ENCODE measurements at places on chromosomes 3 and 15. TPM values are rescaled to one million over a fixed set of nuclear protein-coding genes. Genes with fewer than 3 reads are reported as not detected.
A peak's percentile ranks its signal among the peaks of the same experiment; 100 is the strongest.

DNA sequence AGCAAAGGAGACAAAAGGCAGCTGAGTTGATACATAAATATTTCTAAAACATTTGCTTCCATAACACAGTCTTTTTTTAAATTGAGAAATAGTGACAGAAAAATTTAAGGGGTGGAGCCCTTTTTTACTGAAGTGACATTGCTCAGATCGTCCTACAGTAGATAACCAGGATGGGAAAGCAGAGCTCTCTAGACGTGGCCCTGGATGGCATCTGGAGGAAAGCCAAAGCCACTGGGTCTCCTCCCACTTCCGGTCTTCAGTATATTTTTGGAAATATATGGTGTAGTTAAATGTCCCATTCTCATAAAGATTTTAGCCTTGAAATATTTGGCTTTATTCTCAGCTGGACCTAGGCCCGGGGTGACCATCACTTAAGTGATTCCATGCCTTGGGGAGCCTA, 326.1 kb downstream of the ZNF621 start:
- no peak for DNase-seq

GRCh38 chr3:72489901-72490300, 358.3 kb downstream of the SHQ1 start:
- DNase-seq, result no peak

DNA sequence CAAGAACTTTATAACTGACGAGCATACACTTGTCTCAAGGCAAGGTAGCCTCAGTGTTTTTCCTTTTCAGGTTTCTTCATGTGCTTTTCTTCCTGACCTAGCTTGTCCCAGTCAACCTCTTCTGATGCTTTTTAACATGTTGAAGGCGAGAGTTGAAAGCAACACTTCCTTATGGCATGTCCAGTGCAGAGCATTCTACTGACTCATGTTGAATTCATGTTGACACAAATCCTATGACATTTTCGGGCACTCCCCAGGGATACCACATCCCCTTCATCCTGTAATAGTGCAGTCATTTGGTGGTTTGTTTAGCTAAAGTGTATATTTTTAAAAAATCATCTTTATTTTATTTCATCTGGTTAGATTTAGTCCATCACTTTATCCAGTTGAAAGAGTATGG, 75.9 kb upstream of the CBLB start:
- peak; percentile 74 for DNase-seq

DNA sequence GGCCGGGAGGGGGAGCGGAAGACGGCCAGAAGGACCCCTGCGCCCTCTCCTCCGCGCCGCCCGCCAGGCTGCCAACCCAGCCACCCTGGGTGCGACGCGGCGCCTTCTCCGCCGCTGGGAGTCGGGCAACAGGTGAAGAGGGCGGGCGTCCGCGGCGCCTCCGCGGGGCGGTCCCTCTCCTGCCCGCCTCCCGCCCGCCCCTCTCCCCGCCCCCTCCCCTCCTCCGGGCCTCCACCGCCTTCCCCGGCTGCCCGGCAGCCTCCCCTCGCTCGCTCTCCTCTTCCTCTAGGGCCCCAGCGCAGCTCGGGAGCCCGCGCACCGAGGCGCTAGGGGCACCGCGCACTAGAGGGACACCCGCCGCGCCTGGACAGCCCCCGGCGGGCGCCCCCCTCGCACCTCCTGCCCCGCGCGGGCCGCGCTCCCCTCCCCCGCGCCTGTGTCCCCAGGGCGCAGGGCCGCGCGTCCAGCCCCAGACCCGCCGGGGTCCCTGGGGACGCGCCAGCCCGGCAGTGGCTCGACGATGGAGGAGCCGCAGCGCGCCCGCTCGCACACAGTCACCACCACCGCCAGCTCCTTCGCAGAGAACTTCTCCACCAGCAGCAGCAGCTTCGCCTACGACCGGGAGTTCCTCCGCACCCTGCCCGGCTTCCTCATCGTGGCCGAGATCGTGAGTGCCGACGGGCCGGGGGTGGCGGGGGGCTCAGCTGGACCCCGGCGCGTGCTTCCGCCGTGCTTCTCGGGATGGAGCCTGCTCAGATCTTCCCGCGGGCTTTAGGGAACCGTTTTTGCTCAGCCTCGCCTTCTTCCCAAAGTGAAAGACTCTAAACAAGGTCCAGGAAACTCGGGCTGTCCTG, at the start of gene CMTM8:
Gene CMTM8, plus strand, starts transcription at position 228 of the 854 bp plus-strand sequence. Its CDS starts 293 bp downstream, at position 521.
- DNase-seq, result peak; percentile 15

DNA sequence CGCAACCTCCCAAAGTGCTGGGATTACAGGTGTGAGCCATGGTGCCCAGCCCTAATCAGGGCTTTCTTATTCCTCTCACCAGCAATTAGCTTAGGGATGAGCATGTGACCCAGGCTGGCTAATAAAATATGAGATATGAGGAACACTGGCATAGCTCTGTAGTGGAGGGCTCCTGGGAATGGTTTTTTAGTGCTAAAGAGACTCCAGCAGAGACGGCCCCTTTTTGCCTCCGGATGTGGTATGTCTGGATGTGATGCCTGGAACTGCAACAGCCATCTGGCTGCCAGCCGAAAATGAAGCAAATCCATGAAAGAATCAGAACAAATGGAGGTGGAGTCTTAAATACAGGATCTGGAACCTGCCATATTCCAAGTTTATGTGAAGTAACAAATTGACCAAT, 69.1 kb upstream of the MAGI1 start:
- DNase-seq, result peak; percentile 91

DNA sequence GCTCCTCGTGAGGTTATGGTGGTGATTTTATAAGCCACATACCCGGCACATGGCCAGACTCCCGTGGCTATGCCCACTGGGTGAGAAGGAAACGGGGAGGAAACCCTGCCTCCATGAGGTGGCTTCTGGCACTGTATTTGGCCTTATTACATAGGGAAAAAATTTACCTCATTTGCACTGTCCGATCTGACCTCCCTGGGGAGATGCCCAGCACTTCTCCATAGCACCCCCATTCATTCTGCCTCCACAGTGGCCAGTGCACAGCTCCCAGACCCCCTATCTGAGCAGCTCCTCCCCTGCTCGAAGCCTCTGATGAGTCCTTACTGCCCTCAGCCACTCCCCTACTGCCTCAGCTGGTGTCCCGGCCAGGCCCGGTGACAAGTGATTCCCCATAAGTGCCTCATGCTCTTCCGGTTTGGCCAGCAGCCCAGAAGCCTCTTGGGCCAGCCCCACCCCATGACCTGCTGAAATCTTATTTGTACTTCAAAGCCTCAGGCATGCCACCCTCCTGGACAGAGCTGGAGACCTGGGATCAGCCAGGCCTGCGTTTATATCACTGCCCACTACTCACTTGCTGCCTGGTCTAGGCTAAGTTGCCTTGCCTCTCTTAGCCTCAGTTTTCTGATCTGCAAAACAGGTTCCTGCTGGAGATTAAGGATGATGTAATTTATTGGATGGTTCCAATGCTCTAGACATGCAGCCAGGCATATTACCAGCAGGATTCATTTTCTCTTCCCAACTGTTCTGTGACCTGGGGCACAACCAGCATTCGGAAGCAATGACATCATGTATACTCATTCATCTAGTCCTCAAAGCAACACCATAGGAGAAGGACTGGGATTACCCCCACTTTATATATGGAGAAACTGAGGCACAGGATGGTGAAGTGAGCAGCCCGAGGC, 30.6 kb upstream of the SLC6A6 start:
- peak; percentile 91 for DNase-seq

- DNase-seq, result no peak
Measured at GRCh38 chr15:82697735-82698407, 11.8 kb downstream of the AP3B2 start.

ZMYND10 gene
- 5.2 TPM for total RNA-seq

DNA sequence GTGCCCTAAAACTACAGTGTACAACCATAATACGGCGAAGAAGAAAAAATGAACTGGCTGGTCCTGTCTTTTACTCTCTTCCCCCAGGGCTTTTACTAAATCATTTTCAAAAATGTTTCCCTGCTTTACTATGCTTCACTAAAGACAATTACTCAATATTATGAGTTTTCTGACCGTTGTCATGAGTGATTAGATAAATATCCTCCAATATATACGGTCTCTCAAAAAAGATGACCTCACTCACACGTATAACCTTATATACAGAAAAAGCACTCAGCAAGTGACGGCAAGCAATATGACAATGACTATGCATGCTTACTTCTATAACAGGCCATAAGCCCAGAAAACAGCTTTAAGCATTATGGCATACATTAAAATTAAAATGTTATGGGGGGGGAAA, 60.5 kb downstream of the TBL1XR1 start:
- DNase-seq, result no peak

DNA sequence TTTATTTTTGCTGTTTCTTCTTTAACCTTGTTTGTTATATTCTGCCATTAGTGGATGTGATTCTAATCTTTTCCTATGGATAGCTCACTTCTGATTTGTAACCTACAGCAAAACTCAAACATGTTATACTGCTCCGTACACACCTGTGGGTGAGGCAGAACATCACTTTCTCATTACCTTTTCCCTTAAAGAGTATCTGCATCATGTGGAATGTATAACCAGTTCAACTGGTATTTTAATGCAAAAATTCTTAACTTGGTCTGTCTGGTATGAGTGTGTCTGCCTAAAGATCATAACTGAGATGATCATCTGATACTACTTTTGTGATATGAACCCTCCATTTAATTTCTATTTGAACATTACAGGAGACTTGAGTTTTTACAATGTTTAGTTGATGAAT, 13.0 kb upstream of the UPK1B start:
- DNase-seq, result no peak

- DNase-seq, result no peak
Measured at GRCh38 chr15:29623116-29623639, 199.1 kb downstream of the TJP1 start.

GRCh38 chr3:25344670-25345069, 83.4 kb upstream of the RARB start:
- no peak for DNase-seq

GRCh38 chr3:175989161-175989560, 1130.0 kb downstream of the NAALADL2 start:
- DNase-seq, result no peak

DNA sequence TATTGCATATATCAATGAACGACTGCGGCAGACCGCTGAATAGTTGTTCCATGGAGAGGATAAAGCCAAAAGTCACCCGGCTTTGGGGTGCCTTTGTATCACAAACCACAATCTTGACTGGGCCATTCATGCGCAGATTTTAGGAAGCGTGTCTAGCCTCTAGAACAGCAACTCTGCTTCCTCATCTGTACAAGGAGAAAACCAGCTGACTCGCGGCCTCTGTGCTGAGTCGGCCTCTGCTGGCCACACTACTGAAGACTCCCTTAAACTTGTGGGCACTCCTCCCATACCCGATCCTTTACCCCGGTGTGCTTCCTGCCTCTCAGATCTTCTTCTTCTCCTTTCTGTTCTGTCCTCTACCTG, 872 bp downstream of the DLEC1 start:
- DNase-seq, result peak; percentile 63

GRCh38 chr3:32239307-32240158, 1.1 kb downstream of the CMTM8 start:
- DNase-seq, result no peak

- peak; percentile 74 for DNase-seq
Measured at GRCh38 chr3:127457094-127457475, 133.4 kb downstream of the TPRA1 start.

GRCh38 chr3:170778240-170779217, 91.5 kb downstream of the RPL22L1 start:
- DNase-seq, result no peak

CLDN1 gene
- 0.59 TPM for total RNA-seq

GRCh38 chr3:129001806-129002572, 885 bp downstream of the EFCC1 start:
- DNase-seq, result no peak

ABHD10 gene
- total RNA-seq, result 37.0 TPM
